ENCODE measurements at places on chromosomes 5 and 9.

DNA sequence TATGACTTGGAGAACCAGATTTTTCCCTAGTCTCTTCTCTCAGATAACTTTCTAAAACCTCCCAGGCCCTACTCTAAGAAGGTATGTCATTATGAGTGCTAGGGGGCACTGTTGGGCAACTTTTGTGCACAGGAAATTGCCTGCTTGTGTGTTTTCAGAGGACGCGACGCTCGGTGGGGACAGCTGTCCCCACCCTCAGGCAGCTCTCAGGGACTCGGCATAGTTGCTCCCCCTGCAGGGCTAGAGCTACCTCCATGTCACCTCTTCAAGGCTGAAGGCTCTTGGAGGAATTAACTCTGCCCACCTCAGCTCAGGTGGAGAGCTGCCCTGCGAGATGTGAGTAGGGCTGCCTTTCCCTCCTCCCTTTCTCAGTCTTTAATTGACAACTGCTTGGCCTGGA, 10.2 kb upstream of the TIFAB start:
- peak; percentile 26 for DNase-seq

- DNase-seq = no peak
Observed at GRCh38 chr5:107739661-107740060, 68.9 kb upstream of the EFNA5 start.

DNA sequence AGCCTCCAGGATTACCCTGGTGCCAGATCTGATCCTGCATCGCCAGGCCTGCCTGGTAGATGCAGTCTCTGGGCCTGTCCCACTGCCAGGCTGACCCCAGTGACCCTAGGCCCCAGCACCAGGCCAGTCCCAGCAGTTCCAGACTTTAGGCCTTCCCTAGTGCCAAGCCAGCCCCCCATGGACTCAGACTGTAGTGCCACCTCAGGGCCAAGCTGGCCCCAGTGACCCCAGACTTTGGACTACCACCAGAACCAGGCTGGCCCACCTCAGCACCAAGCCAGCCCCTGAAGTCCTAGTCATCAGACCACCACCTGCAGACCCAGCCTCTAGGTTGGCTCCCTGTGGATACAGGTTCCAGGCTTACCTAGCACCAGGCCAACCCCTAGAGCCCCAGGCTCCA, 142.5 kb downstream of the PJA2 start:
- no peak for DNase-seq

DNA sequence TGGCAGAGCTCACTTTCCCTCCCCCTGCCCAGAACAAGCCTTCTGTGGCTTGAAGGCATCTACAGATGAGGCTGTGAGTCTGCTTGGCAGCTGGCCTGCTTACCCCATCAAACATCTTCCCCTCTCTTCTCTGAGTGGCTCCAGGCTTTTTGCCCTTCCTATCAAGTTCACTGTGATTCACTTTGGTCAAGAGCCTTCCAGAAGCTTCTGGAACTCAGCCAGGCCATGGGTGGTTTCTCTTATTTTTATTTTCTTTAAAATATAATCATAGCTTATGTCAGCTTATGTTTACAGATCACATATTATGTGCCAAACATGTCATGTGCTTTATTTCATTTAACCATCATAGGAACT, 267.0 kb downstream of the SEC61B start:
- DNase-seq = no peak

GRCh38 chr9:81116340-81117137, 572.8 kb downstream of the TLE1 start:
- DNase-seq = no peak

- DNase-seq = no peak
Observed at GRCh38 chr9:133597316-133597957, 11.8 kb downstream of the FAM163B start.

- no peak for DNase-seq
Observed at GRCh38 chr5:18142831-18143230, 508.6 kb downstream of the TAF11L14 start.

DNA sequence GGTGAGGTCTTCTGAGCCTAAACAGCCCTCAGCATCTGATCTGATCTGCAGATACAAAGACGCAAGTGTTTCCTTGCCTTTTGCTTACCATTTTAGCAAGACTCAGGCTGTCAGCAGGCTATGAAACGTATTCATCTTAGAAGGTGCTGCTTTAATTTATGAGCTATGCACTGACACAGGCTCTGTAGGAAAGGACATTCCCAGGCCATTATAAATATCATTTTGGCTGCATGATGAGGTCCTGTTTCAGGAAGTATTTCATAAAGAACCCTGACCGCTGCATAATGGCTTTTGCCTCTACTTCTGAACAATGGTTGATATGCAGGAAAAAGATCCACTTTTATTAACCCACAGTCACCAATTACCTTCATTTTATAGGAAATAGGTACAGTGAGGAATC, 98.4 kb upstream of the CAST start:
- DNase-seq = no peak

DNA sequence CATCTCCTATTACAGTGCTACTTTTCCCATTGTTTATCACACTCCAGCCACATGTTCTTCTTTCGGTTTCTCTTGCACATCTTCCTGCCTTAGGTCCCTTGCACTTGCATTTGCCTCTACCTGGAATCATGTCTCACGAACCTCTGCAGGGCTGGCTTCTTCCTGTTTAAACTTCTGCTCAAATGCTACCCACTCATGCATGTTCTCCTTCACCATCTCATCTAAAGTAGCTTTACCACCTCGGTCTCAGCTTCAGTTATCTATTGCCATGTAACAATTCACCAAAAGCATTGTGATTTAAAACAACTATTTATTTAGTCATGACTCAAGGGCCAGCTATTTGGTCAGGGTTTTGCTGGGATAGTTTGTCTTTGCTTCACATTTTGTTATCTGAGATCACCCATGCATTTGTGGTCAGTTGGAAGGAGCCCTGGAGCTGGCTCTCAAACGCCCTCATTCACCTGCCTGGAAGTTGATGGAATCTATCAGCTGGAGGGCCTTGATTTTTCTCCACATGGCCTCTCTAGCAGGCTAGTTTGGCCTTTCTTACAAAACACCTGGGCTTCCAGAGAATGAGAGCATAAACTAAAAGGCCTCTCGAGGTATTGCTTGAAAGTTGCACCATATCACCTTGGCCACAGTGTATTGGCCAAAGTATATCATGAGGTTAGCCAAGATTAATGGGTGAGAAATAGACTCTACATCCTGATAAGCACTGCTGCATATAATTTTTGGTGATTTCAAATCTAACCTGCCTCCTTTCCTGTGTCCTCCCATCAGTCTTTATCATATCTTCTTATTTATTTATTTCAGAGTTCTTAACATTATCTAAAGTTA, 21.4 kb downstream of the SPINK1 start:
- no peak for DNase-seq

- DNase-seq = no peak
Observed at GRCh38 chr9:131736431-131736830, 3.4 kb downstream of the RAPGEF1 start.

DNA sequence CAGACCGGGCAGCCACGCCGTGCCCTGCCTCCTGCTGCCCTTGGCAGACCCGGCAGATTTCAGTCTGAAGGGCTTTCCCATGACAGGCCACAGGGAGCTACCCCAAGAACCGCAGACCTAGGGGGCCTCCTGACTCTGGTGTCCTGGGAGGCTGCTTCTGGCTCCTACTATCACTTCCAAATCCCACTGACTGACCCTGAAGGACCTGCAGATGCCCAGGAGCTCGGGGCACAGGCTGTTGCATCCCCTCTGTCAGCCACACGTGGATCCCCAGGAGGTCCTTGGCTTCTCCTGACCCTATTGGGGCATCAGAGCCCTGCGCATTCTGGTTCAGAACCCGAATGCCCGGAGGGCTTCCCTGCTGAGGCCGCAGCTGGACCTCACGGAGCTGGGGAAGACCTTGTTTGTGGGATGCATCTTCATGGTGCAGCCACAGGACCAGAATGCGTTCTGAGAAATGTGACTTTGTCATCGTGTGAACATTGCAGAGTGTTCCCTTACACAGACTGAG, 81.3 kb upstream of the IRX4 start:
- DNase-seq = no peak

- peak; percentile 39 for DNase-seq
Observed at GRCh38 chr5:32506201-32506661, 61.7 kb upstream of the ZFR start.

DNA sequence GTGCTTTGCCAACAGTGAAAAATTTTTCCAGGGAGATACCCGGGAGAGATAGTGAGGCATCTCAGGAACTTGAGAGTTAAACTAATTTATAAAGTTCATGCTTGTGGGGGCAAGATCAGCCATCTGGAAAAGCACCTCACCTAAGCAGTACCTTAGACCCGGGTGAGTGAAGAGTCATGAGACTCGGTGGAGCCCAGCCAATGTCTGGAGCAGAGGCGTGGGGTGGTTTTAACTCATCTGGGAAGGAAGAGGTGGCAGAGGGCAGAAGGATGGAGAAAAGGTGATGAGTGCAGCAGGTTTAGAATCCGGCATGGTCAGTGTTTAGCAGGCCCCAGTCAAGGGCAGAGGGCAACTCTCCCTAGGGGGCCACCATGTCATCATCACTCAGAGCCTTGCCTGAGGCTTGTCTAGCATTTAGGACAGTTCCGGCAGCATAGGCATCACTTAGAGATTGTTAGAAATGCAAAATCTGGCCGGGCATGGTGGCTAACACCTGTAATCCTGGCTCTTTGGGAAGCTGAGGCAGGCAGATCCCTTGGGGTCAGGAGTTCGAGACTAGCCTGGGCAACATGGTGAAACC, 4.3 kb upstream of the RNF183 start:
- DNase-seq = no peak

DNA sequence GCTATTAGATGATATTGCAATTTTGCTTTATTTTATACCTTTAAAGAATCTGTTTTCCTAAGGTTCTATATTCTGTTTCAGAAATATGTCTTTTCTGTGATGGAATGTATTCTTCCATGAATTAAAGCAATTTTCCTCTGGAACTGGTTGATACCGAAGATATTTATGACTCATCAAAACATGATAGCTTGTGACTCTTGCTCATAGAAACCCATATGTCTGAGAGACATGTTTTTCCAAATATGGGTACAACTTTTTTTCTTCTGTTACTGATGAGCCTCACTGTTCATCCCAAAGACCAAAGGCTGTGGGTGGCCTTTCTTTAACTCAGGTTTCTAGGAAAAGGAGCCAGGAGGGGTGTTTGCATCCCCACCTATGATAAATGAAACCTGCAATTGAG, 126.1 kb upstream of the PAPPA start:
- no peak for DNase-seq
